BE2C (cell line): ENCODE measurements at places on chromosomes 3 and 15.

GRCh38 chr3:3154879-3155610 is 24.4 kb downstream of the CRBN start:
- no peak for DNase-seq

DNA sequence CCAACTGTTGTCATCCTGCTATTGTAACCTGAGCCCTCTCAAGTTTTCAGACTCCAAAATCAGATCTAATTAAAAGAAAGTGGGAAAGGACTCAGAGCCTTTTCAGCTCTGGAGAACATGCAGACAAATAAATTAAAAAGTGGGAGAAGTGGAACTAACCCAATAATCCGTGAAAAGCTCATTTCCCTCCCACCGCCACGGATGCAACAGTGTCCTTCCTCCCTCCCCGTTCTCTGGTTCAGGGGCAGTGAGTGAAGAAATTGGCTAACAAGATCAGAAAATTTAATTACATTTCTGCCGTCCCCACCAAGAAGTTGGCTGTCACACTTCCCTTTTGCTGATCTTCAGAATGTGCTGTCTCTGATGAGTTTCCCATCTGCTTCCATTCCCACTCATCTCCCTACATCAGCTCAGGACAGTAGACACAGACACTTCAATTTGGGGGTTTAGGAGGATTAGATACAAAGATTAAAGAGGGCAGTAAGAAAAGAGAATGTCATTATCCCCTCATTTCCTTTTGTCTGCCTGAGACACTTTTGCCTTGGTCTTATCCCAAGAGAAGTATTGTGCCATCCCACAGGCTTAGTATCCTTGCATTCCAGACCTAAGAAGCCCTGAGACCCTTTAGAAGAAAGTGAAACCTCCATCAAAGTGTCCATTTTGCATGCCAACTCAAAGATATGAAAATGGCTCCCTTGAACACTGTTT is 335.7 kb upstream of the PPP2R3A start:
- no peak for DNase-seq

- DNase-seq = no peak
These were observed 12.0 kb downstream of the STARD5 start for GRCh38 chr15:81311752-81312464.

- no peak for DNase-seq
These were observed 73.7 kb downstream of the KLF13 start for GRCh38 chr15:31400222-31400927.

- no peak for DNase-seq
These were observed 45.2 kb upstream of the LMCD1 start for GRCh38 chr3:8456412-8456811.

- no peak for DNase-seq
These were observed 2.5 kb downstream of the RSL24D1 start for GRCh38 chr15:55194256-55194655.
